CD4-positive, alpha-beta T cell treated with Interleukin-4 for 1 hour (primary cell): ENCODE measurements at places on chromosomes 11 and 22.

- no peak for DNase-seq
These were observed 71.2 kb downstream of the PDHX start for GRCh38 chr11:34987617-34988016.

- DNase-seq, result no peak
These were observed 12.9 kb downstream of the RNF141 start for GRCh38 chr11:10528121-10528520.

- DNase-seq, result no peak
These were observed 3.8 kb downstream of the SHISA8 start for GRCh38 chr22:41911001-41911611.

GRCh38 chr11:117861151-117862018 is 15.1 kb downstream of the FXYD6 start:
- DNase-seq, result no peak

GRCh38 chr11:33935461-33936456 is 43.9 kb upstream of the LMO2 start:
- DNase-seq, result no peak

DNA sequence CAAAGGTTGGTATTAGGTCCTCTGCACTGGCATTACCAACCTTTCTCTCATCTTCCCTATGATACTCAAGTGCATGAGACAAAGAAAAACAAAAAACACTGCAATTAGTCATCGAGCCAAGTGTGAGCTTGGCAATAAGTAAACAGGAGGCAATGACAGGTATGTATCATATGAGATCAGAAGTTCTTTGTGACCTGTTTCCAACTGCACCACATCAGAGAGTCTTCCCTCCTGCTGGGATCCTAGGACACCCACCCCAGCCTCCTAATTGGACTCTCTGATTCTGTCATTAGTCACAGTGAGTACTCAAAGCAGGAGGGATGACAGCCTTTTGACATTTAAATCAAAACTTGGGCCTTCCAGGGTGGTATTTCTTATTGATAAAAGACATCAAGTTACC is 7.8 kb upstream of the JAML start:
- no peak for DNase-seq

- no peak for DNase-seq
These were observed 66.1 kb downstream of the OR5AK2 start for GRCh38 chr11:57054817-57055216.

GRCh38 chr11:78916759-78917158 is 342.1 kb upstream of the NARS2 start:
- DNase-seq, result no peak

DNA sequence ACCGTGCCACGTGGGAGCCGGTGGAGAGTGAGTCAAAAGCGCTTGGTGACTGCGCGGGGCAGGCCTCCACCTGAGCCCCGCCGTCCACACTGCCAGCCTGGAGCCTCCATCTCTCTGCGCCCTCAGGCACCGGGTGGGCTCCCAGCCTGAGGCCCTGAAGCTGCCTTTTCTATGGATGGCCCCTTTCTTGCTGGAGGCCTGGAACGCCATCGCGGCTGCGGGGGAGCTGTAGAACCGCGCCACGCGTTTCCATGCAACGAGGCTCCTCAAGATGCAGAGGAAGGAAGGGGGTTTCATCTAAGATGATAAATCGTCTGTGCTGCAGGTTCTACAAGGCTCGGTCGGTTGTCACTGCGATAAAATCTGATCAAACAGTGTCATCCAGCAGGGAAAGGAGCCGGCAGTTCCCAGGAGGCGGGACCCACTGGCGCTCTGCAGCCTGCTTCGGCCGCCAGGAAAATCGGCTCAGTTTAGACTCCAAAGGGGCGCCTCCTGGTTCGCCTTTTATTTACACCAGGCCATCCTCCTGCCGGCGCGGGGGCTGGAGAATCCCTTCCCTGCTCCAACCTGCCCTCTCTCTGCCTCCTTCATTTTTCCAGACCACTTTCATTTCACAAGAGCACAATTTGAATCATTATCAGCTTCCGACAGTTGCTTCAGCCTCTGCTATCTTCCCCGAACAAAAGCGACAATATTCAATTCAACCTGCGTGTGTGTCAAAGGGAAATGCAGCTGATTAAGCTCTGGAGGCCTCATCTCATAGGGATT is 624.4 kb downstream of the BRD1 start:
- no peak for DNase-seq

- no peak for DNase-seq
These were observed 54.4 kb upstream of the DRD2 start for GRCh38 chr11:113529606-113530005.

DNA sequence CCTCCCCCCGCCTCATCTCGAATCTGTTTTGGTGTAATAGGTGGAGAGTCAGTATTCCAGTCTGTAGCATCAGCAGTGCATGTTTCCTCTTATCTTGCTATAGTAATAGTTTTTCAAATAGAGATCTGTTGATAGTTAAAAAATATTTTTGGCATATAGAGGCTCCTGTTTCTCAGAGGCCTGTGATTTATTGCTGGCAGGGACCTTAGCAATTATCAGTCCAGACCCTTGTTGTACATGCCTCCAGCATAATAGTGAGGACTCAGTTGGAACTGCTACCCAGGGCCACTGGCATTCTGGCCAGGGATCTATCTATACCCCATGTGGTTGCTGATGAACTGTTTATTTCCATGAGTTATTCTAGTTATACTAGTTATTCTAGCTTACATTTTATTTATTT is 52.6 kb downstream of the SPECC1L start:
- no peak for DNase-seq

- no peak for DNase-seq
These were observed 808.4 kb downstream of the TBC1D22A start for GRCh38 chr22:47570851-47571250.

- DNase-seq, result no peak
These were observed 61.0 kb upstream of the THY1 start for GRCh38 chr11:119483881-119484371.

- DNase-seq, result no peak
These were observed at the start of gene MMP7 for GRCh38 chr11:102530558-102530957. MMP7 (minus strand) TSS chr11:102530747; CDS start chr11:102530700, 47 bp downstream.

GRCh38 chr11:96579656-96580055 is 189.8 kb downstream of the JRKL start:
- DNase-seq, result no peak

- DNase-seq, result no peak
These were observed 10.1 kb downstream of the LIN7C start for GRCh38 chr11:27496461-27496860.

DNA sequence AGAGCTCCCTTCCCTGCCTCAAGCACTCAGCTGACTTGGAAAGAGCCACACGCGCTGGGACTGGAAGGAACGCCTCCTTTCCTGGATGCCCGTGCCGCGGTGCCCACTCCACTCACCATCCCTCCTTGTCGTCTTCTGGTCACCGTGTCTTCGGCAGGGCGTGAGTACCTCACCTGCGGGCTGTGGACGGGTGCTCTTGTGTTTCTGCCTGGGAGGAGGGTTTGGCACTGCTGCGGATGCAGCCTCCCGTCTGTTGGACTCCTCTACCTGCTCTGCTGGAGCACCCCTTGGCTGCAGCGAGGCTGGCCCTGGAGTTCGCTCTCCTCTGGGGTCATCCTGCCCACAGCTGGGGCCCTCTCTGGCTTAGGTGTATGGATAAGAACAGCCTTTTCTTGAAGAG is 612.7 kb downstream of the BRD1 start:
- no peak for DNase-seq

DNA sequence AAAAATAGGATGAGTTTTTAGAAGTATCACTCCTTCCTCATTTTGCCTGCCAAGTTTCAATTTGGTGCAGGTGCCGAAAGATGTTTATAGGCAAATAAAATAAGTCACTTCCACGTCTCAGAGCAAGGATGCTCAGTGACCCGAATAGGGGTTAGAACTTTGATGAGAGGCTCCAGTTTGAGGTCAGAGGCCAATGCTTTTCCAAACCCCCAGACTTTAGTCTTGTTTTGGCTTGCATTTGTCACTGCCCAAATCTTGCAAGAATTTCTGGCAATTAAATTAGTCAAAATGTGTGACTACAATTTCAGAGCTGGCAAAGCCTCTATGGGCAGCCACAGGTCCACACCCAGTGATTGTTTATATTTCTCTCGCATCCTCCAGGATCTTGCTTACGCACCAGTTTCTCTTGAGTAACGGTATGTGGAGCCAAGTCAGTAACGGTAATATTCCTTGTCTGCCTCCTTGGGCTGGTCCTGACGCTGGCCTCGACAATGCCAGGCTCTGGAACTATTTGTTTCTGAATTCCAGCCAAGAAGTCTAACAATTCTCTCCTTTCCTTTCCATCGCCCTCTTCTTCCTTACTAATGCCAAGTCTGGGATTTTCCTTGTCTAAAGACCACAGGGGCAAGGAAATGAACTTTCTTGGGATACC is 9.9 kb upstream of the NUP160 start:
- DNase-seq, result no peak

- DNase-seq, result peak; percentile 57
These were observed 109.8 kb downstream of the BCR start for GRCh38 chr22:23289851-23290724.

DNA sequence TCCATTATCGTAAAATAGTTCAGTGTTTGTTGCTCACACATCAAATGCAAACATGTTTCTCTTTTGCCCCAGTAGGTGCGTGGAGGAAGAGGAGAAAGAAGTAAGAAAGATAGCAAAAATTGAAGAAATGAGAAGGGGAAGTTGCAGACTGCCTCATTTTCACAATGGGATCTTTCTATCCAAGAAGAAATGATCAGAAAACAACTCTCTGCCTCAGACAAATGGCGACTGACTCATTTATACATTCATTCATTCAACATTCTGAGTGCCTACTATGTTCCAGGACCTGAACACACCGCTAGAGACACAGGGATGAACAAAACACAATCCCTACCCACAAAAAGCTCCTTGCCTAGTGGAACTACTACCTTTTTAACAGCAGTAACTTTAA is 367 bp downstream of the HPS5 start:
- no peak for DNase-seq

DNA sequence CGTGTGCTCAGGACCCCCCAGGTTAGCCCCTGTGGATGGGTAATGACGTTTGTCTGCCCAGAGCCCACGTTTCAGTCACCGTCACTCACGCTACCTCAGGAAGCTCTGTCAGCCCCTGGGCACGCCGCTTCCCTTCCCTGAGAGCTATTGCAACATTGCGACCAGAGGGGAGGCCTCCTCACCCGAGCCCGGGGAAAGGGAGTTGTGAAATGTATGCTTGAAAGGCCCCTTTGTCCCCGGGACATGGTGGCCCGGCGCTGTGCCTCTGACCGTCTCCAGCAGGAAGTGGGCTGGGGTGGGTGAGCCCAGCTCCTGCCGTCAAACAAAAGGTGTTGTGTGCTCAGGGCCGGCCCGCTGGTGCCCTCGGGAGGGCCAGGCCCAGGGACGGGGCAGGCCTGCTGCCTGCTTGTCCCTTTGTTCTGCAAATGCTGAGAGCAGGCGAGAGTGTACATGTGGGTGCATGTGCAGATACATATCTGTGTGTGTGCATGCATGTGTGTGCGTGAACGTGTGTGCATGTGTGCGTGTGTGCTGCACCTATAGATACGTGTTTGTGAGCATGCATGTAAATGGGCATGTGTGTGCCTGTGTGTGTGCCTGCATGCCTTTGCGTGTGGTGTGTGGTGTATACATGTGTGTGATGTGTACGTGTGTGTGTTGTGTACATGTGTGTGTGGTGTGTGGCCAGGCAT is 1125.0 kb downstream of the BRD1 start:
- DNase-seq, result no peak

DNA sequence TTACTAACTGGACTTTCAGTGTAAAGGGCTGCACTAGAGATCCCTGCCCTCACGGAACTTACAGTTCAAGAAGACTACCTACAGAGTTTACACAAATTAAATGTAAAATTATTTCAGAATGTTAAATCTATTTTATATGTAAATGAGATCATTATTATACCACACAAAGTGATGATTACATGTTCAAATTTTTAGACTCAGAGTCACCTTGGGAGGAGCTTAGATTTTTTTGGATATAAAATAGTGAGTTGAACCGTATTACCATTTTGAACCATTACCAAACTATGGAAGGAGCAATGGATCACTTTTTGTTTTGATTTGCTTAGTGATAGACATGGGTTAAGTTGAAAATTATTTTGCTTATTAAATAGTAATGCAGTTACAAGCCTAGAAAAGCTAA is 1.6 kb downstream of the IPO7 start:
- DNase-seq, result no peak

DNA sequence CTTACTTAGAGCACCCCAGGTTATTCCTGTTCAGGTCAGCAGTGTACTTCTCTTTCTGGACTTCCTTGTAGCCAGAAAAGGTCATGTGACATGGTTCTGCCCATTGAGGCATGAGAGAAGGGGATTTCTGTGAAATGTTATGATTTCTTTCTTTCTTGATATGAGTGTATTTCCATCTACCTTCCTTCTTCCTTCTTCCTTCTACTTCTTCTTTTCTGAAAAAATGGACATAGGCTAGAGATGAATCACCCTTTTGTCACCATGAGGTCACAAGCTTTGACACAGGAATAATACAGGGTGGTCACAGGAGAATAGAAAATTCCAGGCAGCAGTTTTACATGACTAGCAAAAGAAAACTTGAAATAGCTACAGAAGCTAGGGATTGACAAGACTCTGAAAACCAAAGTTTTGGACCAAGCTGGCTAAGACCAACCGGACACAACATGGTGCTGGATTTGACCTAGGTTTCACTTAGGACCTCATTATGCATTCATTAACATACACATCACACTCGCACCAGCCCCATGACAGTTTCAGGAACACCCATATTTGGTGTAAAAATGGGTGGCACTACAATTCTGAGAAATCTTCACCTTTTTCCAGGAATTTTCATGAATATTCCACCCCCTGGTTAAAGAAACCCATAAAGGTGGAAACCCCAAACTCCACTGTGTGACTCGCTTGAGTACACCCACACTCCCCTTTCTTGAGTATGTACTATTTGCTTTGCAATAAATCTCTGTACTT is 21.2 kb upstream of the MAP6 start:
- DNase-seq, result no peak

GRCh38 chr11:86743223-86744118 is 56.9 kb upstream of the PRSS23 start:
- peak; percentile 22 for DNase-seq

GRCh38 chr11:125442946-125443345 is 53.1 kb downstream of the FEZ1 start:
- no peak for DNase-seq

- no peak for DNase-seq
These were observed 54.3 kb downstream of the BCL2L13 start for GRCh38 chr22:17692841-17693240.

DNA sequence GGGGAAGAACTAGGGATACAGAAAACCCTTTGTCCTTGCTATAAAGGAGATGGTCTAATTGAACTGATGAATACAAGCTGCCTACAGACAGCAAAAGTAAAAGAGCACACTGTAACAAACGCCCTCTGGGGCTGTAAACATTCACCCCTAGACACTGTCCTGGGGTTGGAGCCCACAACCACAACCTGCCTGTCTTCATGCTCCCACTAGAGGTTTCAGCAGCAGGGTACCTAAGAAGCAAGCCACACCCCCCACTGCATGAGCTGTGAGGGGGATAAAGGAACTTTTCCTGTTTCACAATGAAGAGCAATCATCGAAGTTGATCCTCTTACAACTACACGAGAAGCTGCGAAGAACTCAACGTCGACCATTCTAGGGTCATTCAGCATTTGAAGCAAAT is 90.5 kb upstream of the LUZP2 start:
- DNase-seq, result no peak
